OCI-LY7 (cell line): ENCODE measurements at places on chromosomes 3 and 15. TPM values are rescaled to one million over a fixed set of nuclear protein-coding genes. Genes with fewer than 3 reads are reported as not detected.

The FAM3D gene
- not detected in 2 replicates for total RNA-seq

The ZNF620 gene
- 0.27 and 0.65 TPM in 2 replicates for total RNA-seq

The SEC22A gene
- 22.0 and 26.8 TPM in 2 replicates for total RNA-seq

DNA sequence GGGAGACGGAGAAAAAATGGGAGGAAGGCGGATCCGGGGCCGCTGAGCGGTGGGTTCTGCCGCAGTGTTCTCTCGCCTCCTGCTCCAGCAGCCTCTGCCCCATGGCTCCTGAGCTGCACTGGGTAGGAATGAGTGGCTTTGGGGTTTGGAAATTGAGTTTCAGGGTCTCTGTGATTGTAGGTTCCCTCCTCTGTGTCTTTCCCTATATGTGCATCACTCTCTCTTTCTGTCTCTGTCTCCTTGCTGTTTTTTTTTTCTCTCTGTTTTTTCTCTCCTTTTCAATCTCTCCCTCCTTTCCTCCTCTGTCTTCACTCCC lies 1.9 kb downstream of the GRM7 start:
- no peak for DNase-seq

DNA sequence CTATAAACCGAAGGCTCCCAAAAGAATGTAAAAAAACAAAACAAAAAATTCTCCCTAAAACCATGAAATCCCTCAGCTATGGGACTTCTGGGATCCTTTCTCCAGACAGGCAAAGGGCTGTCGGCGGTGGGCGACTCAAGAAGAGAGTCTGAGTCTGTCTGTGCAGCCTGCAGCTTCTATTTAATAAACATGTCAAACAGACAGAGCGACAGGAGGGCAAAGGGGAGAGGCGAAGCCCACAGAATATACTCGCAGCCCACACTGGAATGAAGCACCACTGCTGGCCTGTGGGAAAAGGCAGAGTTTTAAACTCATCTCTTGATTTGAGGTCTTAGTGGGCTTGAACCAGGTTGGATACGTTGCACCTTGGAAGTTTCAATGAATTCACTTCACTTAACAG lies 40.2 kb downstream of the ISL2 start:
- DNase-seq, result no peak

The GCSAM gene
- total RNA-seq, result 195 and 247 TPM in 2 replicates

GRCh38 chr15:85523530-85523929 lies 143.1 kb downstream of the AKAP13 start:
- DNase-seq, result no peak

The GOLGA6L4 gene
- total RNA-seq, result 3.3 and 3.4 TPM in 2 replicates

DNA sequence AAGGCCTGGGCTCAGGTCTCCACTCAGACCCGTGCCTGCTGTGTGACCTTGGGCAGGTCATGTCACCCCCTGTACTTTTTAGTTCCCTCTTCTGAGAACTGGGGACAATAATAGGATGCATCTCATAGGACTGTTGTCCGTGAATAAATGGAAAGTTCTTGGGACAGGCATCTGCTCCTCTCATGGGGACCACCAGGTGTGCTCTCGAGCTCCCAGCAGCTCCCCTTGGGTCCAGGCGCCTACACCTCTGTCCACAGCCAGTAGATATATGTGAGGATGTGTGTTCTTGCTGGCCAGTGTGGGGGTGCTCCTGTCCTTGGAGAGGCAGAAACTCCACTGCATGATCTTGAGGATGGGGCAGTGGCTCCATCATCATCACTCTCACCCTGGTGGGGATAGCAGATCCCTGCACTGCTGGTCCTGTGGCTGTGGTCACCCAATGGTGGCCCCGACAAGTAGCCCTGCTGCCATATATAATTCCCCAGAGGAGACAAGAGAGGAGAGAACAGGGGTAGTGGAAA lies 257.6 kb upstream of the TLE3 start:
- peak; percentile 11 for DNase-seq

GRCh38 chr3:65338571-65338970 lies 650.8 kb upstream of the ADAMTS9 start:
- DNase-seq, result no peak

The EFHB gene
- 0.86 TPM in 1 of 2 replicates, not detected in the other for total RNA-seq

DNA sequence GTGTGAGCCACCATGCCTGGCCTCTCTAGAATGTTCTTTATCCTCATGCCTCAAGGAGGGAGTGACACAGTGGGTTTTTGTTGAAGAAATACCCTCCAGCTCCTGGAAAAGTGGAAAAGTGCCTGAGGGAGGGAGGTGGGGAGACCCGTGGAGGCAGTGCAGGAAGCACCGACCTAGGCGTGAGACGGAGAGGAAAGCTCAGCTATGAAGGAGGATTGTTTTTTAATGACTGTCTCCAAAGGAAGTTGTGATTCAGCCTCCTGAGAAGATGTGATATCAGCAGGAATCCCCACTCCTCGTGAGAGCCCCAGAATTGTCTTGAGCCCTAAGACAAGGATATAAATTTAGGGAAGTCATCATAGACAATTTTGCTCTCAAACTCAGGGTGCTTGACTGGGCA lies 21.7 kb downstream of the RPLP1 start:
- DNase-seq, result no peak
